CD4-positive, alpha-beta memory T cell (primary cell): ENCODE measurements at places on chromosomes 16 and 17.

DNA sequence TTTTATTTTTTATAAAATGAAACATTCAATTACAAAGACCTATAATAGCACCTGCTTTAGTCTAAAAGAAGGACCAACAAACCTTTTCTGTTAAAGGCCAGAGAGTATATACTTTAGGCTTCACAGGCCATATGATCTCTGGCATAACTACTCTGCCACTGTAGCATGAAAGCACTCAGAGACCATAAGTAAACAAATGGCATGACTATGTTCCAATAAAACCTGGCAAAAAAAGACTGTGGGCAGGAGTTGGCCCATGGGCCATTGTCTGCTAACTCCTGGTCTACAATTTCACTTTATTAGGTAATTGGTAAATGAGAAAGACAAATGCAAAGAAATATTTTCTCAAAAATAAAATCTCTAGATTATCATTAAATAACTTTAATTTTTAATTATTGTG lies 14.9 kb downstream of the CEP112 start:
- no peak for DNase-seq

GRCh38 chr16:78805556-78805955 lies 706.1 kb downstream of the WWOX start:
- DNase-seq: no peak

- no peak for DNase-seq
These were observed 46.8 kb downstream of the ZFPM1 start for GRCh38 chr16:88499836-88500251.

DNA sequence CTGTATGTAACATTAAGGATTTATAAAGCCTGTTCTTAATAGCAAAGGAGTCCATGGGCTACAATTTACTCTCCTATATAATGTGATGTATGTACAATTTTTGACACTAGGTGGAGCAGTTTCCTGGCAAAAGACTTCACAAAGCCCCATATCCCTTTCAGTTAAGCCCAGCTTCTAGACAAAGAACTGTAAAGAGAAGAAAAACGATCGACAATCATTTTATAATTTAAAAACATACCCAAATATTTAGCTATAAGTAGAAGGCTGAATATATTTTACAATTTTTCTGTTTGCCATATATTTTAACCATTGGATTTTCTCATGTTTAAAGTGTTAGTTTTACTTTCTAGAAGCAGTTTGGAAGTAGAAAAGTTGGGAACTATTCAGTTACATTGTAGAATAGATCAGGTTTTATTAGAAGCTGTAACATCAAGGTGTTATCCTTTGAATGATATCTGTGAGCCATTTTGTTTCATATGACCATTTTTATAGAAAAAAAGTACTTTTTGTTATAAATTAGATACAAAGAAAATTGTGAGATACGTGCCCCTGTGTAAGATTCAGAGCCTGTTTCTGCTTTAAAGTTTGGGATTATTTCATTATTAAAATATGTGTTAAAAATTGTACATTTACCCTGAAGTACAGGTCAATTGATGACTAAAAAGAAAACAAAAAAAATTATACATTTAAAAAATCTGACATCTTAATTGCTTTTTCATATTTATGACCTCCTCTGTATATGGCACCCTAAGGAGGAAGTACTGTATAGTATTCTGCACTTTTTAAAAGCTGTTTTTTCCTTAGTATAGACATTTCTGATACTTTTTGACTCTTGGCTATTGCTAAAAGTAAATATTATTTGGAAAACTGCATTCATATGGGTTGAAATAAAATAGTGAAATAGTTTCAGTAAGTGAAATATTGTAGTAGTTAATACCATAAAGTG lies 46.3 kb downstream of the VMP1 start:
- peak; percentile 42 for DNase-seq

- no peak for DNase-seq
These were observed 9.5 kb downstream of the MTMR4 start for GRCh38 chr17:58504826-58505351.

GRCh38 chr17:8611137-8611536 lies 19.4 kb downstream of the MYH10 start:
- DNase-seq: no peak

DNA sequence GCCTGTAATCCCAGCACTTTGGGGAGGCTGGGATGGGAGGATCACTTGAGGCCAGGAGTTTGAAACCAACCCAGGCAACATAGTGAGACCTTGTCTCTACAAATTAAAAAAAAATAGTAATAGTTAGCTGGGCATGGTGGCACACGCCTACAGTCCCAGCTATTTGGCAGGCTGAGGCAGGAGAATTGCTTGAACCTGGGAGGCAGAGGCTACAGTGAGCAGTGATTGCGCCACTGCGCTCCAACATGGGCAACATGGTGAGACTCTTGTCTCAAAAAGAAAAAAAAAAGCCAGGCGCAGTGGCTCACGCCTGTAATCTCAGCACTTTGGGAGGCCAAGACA lies 56.9 kb upstream of the MRTFB start:
- no peak for DNase-seq

GRCh38 chr17:36608794-36609497 lies 7.6 kb downstream of the MRM1 start:
- no peak for DNase-seq

DNA sequence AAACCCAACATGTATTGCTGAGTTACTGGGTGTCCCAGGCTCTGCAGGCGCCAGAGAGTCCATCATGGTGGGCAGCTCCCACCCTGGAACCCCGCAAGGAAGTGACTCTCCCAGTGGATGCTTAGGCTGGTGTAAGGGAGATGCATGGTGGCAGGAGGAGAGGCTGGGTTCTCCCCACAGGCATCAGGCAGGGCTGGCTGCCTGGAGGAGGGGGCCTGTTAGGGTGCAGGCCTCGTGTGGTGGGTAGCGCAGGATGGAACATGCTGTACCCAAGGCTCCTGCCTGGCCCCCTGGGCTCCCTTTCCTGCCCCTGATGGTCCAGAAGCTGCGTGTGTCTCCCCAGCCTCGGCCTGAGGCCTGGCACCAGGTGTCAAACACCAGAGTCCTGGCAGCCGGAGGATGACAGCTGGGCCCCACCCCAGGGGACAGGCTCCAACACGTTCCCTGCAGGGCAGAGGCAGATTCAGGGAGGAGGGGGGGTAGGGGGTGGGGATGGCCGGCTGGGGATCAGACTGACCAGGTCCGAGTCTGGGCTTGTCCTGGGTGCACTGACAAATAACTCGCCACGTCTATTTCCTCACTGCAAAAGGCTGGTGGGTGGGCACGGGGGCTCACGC lies 40.2 kb upstream of the CIBAR2 start:
- no peak for DNase-seq

GRCh38 chr17:69423450-69423849 lies 9.0 kb downstream of the MAP2K6 start:
- no peak for DNase-seq

- no peak for DNase-seq
These were observed 264.5 kb downstream of the WWOX start for GRCh38 chr16:78363843-78364555.

DNA sequence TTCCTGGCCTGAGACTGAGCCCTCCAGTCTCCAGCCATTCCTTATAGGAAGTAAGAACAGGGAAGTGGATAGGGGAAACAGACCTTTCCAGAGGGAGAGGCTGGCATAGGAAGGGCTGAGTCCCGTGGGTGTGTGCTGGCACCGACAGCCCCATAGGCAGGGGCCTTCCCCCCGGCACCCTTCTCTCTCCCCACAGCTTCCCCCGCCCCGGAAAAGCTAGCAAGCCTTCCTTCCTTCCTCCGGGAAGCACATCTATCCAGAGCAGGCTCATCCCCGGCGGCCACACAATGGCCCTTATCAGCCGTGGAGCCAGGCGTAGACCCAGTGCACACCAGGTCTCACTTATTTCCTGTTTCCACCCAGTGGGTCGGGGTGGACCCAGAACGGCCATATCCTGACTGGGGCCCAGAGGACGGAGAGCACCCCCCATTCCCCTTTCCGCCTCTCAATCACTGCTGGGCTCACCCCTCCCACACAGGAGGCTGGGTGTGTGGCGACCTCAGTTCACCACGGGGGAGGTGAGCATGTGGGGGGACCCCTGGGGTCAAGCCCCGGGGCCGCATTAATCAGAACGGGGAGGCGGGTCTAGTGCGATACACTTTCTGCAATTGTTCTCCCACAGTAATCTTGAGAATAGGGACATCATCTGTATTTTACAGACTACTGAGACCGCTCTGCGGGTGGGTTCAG lies 950 bp upstream of the MYO1C start:
- no peak for DNase-seq

DNA sequence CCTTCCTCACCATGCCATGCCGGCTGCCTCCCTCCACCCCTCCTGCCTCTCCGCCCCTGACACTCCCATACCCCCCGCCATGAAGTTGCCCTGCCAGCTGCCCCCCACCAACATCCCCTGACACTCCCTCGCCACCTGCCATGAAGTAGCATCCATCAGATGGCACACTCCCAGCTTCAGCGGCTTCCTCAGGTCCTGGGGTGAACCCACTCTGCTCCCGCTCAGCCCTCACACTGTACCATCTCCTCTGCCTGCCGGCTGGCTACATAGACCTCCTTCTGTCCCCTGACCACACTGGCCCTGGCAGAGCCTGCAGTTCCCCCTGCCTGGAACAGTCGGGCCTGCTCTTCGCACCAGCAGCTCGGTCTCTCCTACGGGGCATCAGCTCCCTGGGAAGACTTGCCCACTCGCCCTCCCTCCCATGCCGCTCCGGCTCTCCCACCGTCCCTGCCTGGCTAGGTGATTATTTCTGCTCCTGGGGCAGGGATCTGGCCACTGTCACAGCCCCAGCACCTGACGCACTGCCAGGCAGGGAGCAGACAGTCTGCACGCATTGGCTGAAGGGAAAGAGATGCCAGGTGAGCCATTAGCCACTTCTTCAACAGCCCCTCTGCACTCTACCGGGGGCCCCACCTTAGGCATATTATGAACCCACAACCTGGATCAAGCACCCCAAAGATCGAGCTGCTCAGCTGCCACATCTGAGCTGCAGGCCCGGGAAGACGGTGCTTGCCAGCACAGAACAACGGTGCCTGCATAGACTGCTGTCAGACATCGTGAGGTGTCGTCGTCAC lies 9.0 kb downstream of the CANT1 start:
- no peak for DNase-seq

DNA sequence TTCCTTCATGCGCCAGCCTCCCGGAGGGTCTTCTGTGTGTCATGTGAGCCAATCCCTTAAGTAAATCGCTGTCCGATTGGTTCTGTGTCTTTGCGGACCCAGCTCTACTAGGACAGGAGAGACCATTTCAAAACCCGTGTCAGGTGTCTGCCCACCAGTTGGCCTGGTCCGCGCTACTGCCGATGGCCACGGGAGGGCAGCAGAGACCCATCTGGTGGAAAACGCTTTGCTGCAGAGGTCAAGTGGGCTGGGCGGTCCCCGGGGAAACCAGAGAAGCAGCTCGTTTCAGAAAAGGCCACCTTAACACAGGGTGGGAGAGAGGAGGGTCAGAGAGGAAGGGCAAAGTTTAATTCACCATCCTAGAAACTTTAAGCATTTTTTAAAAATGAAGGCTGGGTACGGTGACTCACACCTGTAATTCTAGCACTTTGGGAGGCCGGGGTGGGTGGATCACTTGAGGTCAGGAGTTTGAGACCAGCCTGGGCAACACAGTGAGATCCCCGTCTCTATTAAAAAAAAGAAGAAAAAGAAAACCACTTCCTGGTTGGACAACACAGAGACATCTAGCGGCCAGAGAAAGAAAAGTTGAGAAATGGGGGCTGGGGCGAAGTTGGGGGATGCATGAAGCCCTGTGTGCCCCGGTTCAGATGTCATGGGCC lies 2.8 kb upstream of the CIBAR2 start:
- peak; percentile 61 for DNase-seq

DNA sequence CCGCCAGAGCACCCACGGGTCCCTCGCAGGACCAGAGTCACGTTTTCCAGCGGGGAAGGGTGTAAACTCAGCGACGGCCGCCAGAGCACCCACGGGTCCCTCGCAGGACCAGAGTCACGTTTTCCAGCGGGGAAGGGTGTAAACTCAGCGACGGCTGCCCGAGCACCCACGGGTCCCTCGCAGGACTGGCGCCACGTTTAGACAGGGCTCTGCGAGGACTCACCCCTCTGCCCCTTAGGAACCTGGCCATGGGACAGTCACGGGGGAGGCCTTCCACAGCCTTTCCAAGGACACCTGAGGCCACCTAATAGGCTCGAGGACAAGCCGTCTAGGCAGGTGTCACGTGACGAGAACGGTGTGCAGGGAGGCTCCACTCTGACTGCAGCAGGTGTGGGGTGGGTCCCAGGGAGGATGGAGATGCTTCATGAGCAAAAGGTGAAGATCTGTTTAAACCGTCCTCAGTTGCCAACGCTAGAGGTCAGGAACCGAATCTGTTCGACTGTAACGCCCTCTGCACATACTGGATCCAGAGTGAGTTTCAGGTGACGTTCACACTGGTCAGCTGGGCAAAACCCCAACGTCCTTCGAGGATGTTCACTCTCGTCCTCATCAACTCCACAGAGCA lies 48.0 kb upstream of the METRNL start:
- no peak for DNase-seq

GRCh38 chr17:4666296-4666695 lies 24.8 kb upstream of the ALOX15 start:
- DNase-seq: no peak

- DNase-seq: no peak
These were observed 5.0 kb downstream of the GCGR start for GRCh38 chr17:81808778-81809555.

GRCh38 chr17:903691-904481 lies 75.7 kb downstream of the NXN start:
- no peak for DNase-seq

GRCh38 chr17:29116804-29117753 lies 63.1 kb downstream of the MYO18A start:
- peak; percentile 70 for DNase-seq

- no peak for DNase-seq
These were observed 11.9 kb downstream of the QRICH2 start for GRCh38 chr17:76296186-76296585.

- DNase-seq: no peak
These were observed 17.8 kb downstream of the CLUH start for GRCh38 chr17:2693561-2694380.

GRCh38 chr17:61597607-61598006 lies 6.6 kb upstream of the NACA2 start:
- DNase-seq: no peak

- no peak for DNase-seq
These were observed 465.7 kb downstream of the HAPSTR1 start for GRCh38 chr16:9556949-9557665.

DNA sequence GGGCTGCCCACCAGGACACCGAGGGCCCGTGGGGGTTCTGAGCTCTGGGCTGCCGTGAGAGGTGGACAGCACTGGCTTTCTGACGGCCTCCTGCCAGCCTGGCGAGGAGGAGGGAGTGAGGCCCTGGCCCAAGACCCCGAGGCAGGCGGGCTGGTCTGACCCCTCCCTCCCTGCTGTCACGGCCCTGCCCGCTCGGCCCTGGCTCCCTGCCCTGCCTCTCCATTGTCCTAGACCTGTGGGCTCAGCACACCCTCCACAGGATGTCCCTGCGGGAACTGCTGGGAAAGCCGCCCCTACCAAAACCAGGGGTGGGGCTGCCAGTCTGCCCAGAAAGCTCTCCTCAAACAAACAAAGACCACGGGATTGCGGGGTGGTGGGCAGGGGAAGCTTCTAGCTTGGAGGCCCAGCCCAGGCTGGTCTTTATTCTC lies 20.7 kb downstream of the SPNS2 start:
- no peak for DNase-seq

DNA sequence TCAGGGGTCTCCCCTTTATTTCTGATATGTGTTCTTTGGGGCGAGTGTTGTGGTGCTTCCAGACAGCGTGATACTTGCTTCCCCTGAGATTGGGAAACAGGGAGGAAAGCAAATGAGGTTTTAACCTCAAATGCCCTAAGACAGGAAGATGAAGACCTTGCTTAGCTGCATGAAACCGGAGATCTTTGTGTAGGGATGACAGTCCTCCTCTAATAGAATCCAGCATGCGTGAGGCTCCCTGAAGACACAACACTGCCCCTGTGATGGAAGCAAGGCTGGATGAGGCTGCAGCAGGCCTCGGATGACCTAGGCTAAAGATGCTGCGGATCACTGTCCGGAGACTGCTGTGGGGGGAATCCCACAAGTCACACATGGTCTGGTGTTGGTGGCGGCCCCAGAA lies 491.0 kb downstream of the CDH13 start:
- no peak for DNase-seq
